ENCODE measurements at places on chromosomes 3 and 15.

- DNase-seq, result no peak
Observed at GRCh38 chr3:45554006-45554666, 40.4 kb upstream of the LIMD1 start.

- no peak for DNase-seq
Observed at GRCh38 chr3:60675424-60675823, 575.8 kb downstream of the FHIT start.

- DNase-seq, result no peak
Observed at GRCh38 chr15:38085114-38085513, 150.7 kb downstream of the TMCO5A start.

GRCh38 chr3:12947504-12948369, 106.4 kb upstream of the RPL32 start:
- DNase-seq, result no peak

- no peak for DNase-seq
Observed at GRCh38 chr3:62226601-62227339, 146.6 kb downstream of the FEZF2 start.

DNA sequence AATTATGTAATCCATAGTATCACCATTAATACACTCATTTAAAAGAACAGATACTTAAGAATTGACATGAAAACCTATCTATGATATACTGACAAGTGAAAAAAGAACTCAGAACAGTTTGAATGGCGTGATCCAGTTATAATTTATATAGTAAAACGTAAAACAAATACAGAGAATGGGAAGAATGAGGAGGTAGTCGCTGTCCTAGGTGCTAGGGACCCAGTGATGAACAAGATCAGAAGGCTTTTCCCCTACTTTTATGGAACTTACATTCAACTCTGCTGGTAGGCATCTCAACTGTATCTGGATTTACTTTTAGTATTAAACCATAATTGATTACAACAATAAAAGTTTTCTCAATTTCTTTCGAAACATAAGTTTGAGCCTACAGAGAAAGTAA, 31.8 kb downstream of the GSK3B start:
- no peak for DNase-seq

DNA sequence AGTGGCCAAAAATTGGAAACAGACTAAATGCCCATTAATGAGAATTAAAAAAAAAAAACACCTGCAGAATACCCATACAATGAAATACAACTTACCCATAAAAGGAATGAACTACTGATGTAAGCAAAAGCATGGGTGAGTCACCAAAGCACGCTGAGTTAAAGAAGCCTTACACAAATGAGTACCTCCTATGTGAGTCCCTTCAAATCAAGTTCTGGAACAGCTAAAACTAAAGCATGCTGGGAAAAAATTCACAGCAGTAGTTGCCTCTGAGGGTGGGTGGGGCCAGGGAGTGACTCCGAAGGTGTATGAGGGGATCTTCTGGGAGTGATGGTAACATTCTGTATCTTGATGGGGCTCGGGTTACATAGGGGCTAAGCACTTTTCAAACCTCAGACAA, 11.4 kb downstream of the MYO5C start:
- no peak for DNase-seq

- no peak for DNase-seq
Observed at GRCh38 chr3:177145381-177145780, 51.9 kb downstream of the TBL1XR1 start.

- no peak for DNase-seq
Observed at GRCh38 chr3:74643636-74644035, 29.2 kb upstream of the CNTN3 start.

- no peak for DNase-seq
Observed at GRCh38 chr3:45969953-45970352, 25.7 kb downstream of the FYCO1 start.

- no peak for DNase-seq
Observed at GRCh38 chr15:95459273-95459672, 871.2 kb upstream of the NR2F2 start.

DNA sequence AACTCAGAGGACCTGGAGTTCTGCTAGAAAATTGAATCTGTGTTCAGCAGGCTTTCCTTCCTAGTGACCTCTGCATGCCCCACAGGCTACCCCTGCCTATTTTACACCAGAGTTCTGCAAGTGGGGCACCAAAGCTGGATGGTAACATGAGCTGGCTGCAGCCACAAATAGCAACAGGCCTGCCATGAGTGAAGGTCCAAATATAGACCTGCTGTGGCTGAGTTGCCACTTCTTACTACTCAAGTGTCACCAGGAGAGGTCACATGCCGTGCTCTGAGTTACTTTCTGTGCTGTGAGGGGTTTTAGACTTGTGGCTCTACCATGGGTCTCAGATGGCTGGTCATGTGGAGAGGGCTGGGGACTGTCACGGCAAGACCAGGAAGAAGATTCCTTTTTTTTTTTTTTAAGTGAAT, at the start of gene FSD2:
TSS of gene FSD2 (minus strand) at position 76 of the 413 bp plus-strand sequence. CDS start 18,679 bp downstream, outside the sequence.
- no peak for DNase-seq

DNA sequence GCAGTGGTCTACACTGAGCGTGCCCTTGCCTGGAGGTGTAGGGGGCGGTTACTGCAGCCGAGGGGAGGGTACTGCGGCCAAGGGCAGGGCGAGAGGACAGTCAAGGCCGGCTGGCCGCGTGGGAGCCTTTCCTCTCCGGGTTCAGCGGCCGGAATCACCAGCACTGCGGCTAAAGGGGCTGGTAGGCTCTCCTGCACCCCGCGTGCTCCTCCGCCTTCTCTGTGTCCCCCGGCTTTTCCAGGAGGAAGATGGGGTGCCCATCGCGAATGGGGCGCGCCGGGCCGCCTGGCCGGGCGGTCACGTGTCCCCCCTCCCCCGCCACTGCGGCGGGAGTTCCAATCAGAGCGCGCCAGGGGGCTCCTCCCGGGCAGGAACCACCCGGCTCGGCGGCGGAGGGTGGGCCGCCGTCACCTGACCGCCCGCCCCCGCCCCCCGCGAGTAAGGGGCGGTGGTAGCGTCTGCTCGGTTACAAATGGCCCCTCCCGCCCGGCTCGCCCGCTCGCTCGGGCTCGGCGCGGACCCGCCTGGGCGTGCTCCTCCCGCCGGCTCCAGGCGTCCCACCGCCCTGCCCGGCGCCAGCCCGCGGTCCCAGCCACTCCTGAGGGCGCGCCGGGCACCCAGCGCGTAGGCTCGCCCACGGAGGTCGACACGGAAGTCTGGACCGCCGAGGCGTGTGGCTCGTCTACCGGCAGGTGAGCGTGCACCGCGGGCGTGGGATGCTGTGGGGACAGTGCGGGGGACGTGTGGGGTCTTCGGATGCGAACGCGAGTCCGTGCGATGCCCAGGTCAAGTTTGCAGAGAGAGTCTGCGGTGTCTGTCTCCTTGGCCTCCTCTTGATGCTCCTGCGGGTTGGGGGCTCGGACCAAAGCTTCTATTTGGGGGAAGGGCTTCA, 242.6 kb upstream of the TOPAZ1 start:
- no peak for DNase-seq

- DNase-seq, result no peak
Observed at GRCh38 chr3:169457807-169458697, 205.5 kb downstream of the MECOM start.

DNA sequence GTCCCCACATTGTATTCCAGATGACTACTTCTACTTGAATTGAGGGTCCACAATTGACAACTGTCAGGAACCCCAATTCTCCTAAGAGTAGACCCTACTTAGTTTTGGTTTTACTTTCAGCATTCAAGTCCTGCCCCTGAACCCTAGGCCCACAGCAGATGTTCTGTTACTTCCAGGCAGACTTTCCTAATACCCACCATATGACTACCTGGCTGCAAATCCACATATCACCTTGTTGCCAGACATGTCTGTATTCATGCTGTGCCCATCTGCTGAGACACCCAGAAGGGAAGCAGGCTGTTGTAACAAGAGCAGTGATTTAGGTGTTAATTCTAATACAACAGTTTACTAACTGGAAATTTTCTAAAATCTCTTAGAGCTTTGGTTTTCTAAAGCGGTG, 235.1 kb upstream of the CCDC54 start:
- DNase-seq, result no peak

DNA sequence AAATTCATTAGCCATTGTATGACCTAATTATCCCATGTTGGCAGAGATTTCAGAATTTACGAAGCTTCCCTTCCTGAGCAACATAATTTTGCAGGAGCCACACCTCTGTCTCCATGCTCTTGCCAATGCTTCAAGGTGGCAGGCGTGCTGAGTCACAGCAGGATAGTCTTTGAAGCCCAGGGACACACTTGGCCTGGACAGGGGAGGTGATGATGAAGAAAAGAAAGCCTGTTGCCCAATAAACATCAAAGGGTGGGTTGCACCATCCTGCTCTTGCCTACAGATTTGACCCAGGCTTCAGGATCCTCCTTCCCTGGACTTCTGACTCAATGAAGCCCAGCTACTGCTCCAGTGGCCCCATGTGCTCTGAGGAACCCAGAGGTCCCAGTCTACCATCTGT, 117.1 kb downstream of the MINAR1 start:
- no peak for DNase-seq

DNA sequence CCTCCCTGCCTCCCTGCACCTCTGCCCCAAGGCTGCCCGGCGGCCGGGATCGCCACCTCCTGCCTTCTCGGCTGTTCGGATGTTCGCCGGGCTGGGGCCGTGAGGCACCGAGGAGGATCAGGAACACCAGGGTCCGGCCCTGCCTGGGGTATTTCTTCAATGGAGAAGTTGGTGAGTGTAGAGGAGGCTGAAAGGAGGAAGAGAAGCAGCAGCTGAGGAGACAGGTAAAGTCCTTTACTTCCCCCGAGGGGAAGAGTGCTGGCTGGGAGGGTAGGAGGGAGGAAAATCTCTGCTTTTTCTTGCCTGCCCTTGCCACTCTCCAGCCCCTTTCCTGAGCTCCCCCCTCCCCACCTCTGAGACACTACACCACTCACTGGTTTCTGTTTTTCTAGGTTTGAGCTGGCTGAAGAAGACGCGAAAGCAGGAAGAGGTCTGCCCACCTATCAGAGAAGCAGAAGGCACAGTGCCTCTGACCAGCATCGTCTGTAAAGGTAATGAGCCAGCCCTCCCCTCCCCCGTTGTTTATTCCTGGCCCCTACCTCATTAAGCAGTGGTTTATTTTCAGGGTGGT, 519 bp downstream of the ASB7 start:
- DNase-seq, result no peak

DNA sequence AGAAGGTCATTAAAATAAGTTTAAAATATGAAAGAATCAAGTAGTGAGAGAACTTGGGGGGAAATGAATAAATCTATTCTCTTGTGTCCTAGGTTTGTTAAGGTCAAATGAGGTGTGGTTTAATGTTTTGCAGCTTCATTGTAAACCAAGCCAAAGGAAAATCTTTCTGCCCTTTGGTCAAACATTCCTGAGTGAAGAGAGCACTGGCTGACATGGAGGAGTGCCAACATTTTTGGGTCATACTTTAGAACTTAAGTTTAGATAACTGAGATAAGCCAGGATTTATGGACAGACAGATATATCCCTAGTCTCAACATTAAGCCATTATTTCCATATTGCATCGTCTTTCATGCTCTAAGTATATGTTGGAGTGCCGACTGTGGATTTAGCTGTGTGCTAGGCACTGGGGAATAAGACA, 66.4 kb downstream of the PTPRG start:
- no peak for DNase-seq

DNA sequence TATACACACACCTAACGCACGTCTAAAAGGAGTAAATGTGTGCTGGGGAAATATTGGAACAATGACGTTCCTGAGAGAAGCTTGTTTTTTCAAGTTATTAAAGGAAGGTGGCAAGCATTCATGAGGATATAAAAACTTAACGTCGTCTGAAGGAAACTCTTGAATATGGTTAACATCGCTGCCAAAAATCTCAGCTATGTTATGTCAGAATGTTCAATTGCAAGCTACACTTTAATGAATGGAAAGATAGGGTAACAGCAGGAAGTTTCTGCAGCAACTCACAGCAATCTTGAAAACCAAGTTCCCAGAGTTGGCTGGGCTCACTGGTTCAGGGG, 54.3 kb upstream of the MEF2A start:
- DNase-seq, result no peak

DNA sequence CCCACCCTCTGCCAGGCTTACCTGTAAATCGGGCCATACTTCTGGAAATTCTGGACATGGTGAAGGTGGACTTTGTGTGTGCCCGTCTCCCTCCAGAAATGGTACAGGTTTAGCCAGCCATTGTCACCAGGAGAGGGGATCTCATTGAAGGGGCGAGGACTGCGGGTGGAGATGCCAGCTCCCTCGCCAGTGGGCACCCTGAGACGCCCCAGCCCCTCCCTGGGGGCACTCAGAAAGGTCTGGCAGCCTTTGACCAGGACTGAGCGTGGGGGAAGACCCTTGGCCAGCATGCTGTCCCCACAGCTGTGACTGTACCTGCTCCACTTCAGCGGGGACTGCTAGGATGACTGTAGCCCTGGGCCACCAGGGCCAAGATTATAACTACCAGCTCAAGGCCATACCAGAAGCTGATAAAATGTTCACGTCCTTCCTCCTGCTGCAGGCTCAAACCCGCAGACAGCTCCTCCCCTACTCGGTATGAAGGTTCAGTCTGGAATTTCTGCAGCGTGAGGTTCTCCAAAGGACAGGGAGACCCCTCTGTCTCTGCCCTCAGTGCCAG, at the start of gene CYP11A1:
TSS of gene CYP11A1 (minus strand) at position 351 of the 559 bp plus-strand sequence. CDS start at position 290, 61 bp downstream.
- no peak for DNase-seq

- DNase-seq, result no peak
Observed at GRCh38 chr3:68467465-68467864, 464.9 kb downstream of the TAFA4 start.

DNA sequence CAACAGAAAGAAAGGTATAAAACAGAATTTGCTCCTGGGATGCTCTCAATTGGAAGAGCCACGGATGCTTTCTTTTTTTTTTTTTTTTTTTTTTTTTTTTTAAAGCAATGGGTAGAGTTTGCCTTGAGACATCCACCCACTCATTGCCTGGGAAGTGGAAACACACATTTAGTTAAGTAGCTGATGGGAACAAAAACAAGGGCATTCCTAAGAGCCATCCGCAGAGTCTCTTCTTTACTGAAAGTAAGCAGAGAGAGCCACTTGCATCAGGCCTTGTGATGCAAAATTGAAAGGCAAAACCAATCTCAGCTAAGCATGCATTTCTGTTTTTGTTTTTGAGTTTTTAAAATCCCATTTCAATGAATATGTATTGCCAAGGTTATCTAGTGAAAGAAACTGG, 787.9 kb upstream of the LMCD1 start:
- no peak for DNase-seq

- no peak for DNase-seq
Observed at GRCh38 chr3:48820612-48821324, 26.9 kb downstream of the PRKAR2A start.

GRCh38 chr15:97425596-97425995, 534.9 kb upstream of the ARRDC4 start:
- no peak for DNase-seq

- DNase-seq, result no peak
Observed at GRCh38 chr3:53680028-53680427, 166.2 kb downstream of the CHDH start.

DNA sequence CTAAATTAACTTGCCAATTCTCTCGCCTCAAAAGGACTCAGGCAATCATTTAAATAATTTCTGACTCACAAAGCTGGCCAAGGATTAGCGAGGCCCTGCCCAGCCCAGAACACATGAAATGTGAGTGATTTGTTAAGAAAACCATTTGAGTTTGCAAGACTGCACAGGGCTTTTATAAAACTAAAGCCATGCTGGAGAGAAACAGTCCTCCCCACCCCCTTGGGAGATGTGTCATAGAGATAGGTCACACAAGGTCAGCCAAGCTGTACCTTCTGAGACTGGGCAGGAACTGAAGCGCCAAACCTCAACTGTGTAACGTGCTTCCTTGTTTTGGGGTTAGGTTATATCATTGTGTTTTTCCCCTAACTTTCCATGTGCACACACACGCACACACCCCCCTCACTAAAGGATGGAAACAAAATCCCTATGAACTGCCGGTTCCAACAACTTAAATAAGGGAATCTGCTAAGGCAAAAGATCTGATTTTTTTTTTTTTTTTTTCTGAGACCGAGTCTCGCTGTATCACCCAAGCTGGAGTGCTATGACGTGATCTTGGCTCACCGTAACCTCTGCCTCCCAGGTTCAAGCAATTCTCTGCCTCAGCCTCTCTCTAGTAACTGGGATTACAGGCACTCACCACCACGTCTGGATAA, 8.1 kb downstream of the SPATA12 start:
- DNase-seq, result no peak
